ENCODE measurements at places on chromosomes 12 and 14.

GRCh38 chr14:77043984-77044485, 15.5 kb upstream of the IRF2BPL start:
- DNase-seq = no peak

DNA sequence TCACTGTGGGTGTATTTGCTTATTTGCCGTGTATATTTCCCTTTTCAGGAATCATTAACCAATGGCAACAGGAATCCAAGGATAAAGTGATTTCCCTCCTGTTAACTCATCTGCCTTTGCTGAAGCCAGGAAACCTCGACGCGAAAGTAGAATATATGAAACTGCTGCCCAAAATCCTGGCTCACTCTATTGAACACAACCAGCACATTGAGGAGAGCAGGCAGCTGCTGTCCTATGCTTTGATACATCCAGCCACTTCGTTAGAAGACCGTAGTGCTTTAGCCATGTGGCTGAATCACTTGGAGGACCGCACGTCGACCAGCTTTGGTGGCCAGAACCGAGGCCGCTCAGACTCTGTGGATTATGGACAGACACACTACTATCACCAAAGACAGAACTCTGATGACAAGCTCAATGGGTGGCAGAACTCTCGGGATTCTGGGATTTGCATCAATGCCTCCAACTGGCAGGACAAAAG, 135.1 kb downstream of the SAMD4A start:
- DNase-seq = no peak

DNA sequence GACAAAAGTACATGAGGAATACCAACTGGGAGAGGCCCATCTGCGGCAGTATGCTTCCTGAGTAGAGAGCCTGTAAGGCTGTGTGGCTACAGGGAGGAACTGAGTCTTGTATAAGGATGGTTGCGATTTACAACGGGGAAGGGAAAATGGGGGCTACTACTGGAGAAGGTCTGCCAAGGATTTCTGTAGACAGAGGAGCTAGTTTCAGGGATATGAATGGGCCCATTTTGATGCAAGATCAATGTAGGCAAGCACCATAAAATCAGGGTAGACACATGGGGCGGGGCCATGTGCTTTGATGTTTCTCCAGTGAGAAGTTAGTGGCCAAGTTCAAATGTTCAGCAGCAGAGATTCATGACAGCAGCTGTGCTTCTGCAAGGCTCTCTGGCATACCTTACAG, 149.4 kb downstream of the GPR65 start:
- DNase-seq = no peak

DNA sequence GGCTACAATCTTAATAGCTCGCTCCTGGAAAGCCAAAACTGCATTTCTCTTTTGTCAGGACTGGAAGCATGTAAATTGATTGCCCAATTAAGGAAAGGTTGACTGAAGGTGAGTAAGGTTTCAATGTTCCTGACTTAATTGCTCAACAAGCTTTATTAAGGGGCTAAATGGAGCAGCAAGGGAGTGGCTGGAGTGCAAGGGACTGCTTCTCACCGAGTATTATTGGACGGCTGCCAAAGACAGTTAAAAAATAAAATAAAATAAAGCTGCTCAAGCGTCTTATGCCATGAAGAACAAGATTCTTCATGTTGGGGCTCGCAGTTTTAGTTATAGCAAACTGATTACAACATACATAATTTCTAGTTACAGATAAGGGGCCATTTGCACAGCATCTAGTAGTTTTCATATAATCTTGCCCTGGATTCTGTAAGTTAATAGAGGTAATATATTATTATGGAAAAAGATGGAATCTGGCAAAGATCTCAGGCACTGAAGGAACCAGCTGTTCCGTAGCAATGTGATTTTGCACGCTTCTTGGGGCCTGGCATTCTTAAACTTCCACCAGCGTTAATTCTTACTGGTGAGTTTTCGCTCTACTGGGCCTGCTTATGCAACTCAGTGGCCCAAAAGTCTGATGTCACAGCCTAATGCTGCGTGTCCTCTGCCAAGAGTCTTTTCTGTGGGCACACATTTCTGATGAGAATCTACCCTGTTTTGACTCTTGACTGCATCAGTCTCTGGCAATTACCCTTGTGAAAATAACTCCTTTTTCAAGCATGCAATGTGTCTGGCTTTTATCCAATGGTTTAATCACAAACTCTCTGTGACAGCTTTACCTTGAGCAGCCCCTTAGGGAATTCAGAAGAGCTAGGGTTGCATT, 108.5 kb downstream of the SLC38A1 start:
- no peak for DNase-seq

DNA sequence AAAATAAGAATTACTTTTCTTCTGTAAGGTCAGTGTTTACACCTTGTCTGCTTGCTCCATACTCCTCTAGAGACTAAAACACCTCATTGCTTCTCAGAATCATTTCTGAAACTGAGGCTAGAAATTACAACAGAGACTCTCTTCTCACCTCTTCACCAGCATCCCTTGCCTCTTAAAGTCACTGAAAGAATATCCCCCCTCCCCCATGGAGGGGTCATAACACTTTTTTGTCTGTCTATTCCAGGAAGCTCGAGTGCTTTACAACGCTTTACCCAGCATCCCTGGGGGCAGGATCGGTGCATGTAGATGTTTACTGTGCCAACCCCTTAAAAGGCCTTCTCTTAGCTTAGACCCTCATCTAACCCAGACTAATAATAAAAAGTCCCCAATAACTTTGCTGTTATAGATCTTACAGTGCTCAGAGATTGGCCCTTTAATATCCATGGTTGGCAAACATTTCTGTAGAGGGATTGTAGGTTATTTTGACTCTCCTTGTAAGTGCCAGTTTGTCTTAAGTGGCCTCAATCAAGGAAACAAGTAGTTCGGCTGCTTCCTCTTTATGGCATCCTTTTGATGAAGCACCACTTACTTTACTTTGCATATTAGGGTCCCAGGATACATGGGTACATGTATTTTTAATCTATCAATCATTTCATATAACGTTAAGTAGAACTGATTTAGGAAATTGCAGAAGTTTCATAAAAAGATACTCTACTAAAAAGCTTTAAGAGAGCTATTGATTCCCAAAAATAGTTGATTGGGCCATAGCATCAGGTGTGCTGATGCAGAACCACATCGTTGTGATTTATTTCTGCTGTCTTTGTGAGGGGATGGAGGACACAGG, 29.3 kb downstream of the PRKCH start:
- no peak for DNase-seq

GRCh38 chr12:12716793-12717585, at the start of gene CDKN1B:
Gene CDKN1B, plus strand, starts transcription at chr12:12717368. Its CDS starts 472 bp downstream, at chr12:12717840.
- peak; percentile 88 for DNase-seq

- DNase-seq = no peak
Measured at GRCh38 chr14:58969951-58970751, 218.3 kb upstream of the DAAM1 start.

DNA sequence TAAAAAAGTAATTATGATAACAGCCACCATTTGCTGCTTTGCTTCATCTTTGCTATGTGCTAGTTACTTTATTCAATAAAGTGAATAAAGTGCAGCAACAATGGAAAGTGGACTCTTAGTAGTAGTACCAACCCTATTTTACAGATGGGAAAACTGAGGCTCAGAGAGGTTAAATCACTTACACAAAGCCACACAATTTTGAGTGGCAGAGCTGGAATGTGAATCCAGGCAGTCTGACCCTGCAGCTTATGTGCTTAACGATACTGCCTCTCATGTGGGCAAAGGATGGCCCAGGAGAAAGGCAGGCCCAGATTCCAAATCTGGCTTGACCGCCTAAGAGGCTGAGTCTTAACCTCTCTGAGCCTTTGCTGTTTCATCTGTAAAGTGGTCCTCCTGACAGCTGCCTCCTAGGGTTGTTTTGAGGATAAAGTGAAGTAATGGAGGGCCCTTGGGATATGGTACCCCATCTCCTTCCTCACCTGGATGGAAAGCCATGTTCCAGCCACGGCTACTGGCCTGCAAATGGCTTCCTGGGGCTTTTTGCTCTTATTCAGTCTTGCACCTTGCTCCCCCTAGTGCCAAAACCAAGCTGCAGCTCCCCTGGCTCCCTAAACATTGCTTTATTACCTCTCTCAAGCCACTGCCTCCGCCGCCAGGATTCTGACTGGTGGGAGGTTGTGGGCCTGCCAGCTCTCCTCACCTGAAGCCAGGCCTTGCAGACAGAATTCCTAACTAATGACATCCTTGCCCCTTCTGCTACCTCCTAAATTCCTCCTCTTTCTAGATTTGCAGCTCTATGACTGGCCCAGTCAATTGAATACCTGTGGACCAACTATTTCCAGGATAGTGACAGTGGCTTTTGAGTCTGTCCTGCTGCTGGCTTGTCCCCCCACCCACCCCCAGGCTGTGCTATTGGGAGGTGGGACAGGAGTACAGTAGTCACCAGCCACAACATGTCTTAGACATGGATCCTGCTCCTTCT, 283.3 kb upstream of the PWP1 start:
- DNase-seq = no peak

- DNase-seq = no peak
Measured at GRCh38 chr14:91078095-91078737, 17.8 kb upstream of the RPS6KA5 start.

DNA sequence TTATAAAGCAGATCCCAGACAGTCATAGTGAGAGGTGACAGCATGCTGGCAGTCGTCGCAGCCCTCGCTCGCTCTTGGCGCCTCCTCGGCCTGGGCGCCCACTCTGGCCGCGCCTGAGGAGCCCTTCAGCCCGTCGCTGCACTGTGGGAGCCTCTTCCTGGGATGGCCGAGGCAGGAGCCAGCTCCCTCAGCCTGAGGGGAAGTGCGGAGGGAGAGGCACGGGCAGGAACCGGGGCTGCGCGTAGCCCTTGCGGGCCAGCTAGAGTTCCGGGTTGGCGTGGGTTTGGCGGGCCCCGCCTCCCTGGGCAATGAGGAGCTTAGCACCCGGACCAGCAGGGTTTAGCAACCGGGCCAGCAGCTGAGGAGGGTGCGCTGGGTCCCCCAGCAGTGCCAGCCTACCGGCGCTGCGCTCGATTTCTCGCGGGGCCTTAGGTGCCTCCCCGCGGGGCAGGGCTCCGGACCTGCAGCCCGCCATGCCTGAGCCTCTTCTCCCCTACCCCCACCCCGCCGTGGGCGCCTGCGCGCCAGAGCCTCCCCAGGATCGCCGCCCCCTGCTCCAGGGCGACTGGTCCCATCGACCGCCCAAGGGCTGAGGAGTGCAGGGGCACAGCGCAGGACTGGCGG, 451.2 kb upstream of the DCN start:
- no peak for DNase-seq

- no peak for DNase-seq
Measured at GRCh38 chr14:64388533-64389285, 556 bp downstream of the MTHFD1 start.

DNA sequence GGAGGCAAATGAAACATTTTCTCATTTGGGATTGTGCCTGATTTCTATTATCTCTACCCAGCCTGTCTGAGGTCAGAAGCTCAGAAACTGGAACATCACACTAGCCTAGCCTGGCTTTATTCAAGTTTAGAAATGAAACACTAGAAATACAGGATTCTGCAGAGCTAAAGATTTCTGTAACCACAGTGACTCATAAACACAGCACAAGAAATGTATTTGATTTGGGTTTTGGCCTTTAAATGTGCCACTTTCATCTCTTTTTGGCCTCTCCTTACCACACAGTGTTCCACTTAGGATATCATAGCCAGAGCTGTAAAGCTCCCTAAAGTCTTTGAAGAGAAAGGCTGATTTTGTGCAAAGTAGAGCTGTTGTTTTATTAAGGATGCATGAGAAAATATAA, 307.5 kb downstream of the EMP1 start:
- DNase-seq = no peak

DNA sequence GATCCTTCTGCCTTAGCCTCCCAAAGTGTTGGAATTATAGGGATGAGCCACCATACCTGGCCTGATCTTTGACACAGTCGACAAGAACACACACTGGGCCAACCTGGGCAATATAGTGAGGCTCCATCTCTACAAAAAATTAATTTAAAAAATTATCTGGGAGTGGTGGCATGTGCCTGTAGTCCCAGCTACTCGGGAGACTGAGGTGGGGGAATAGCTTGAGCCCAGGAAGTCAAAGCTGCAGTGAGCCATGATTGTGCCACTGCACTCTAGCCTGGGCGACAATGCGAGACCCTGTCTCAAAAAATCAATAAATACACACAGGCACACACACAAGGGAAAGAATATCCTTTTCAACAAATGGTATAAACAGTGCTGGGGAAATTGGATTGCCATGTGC, 6.1 kb upstream of the OS9 start:
- DNase-seq = no peak

DNA sequence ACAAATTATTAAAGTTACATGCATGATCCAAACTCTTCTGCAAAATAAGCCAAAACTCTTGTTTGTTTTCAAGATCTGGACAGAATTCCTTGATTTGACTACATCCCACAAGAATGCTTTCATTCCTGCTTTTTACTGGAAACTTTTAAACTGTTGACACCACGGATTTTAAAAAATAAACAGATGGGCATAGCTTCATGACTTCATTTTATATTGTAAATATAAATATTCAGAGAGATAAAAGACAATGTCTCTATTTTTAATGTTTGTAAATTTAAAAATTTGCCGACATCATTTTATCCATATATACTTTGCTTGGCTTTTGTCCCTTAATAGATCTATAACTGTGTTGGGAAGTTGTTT, 134.3 kb upstream of the DCN start:
- no peak for DNase-seq

- no peak for DNase-seq
Measured at GRCh38 chr12:120181991-120182631, 12.4 kb downstream of the GCN1 start.

- DNase-seq = no peak
Measured at GRCh38 chr12:78308701-78309100, 478.0 kb downstream of the NAV3 start.

- no peak for DNase-seq
Measured at GRCh38 chr14:21408147-21408546, 24.3 kb upstream of the SUPT16H start.

- DNase-seq = no peak
Measured at GRCh38 chr12:2057041-2057794, 4.4 kb downstream of the CACNA1C start.

- DNase-seq = no peak
Measured at GRCh38 chr12:51851413-51852124, 3.1 kb upstream of the FIGNL2 start.

DNA sequence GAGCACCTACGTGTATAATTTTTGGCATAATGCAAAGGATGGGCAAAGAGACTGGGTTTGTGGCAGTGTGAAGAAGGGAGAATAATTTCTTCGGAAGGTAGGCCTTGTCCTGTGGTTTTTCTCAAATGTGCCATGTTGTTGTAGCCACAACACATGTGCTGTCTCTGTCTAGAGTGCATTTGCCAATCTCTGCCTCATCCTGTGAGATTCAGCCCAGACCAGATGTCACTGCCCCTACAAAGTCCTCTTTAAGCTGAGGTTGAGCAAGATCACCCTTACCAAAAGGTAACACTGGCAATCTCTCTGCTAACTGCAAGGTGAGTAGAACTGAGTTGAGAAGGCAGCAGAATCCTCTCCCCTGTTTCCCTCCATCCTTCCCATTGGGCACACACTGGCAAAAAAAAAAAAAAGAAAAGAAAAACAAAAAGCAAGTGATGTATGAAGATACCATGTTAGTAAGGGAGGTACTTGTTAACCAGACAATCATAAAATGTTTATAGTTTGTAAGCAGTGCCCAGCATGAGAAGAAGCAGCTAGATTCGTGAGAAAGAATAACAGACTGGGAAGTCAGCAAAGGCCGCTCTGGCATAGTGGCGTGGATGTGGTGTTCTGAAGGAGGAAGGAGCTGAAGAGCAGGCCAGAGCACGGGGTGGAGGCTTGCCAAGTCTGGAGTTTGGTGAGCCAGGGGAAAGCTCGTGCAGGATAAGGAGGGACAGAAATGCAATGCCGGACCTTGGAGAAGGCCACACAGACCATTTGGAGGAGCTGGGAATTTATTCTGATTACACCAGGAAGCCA, 18.9 kb downstream of the DYRK2 start:
- no peak for DNase-seq
